ENCODE measurements at places on chromosomes 4 and X.

DNA sequence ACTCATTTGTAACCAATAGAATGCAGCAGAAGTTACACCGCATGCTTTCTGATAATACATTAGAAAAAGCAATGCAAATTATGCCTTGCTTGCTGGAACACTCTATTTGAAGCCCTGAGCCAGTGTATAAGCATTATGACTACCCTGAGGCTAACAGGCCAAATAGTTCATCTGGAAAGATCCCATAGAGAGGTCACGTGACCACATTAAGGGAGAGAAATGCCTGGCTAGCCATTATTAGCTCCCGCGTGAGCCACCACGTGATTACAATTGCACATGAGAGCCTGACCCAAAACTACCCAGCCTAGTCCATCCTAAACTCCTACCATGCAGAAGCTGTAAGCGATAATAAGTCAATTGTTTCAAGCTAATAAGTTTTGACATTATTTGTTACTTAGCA, 472.9 kb upstream of the GALNTL6 start:
- no peak for DNase-seq

DNA sequence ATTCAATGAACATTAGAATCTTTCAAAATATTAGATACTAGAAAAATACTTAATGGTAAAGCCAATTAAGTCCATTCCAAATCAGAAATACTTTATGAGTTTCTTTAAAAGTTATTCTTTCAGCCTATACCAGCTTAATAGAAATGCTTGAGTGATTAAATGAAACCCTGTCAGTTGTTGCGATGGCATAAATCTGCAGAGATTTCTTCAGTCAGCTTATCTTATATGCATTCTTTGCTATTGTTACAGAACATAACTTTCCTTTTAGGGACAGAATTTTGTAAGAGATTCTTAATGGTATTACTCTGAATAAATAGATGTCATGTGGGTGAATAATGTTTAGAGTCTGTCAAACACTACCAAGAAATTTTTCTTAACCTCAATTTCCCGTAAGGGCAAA, 325.0 kb upstream of the HAND2 start:
- DNase-seq: no peak

DNA sequence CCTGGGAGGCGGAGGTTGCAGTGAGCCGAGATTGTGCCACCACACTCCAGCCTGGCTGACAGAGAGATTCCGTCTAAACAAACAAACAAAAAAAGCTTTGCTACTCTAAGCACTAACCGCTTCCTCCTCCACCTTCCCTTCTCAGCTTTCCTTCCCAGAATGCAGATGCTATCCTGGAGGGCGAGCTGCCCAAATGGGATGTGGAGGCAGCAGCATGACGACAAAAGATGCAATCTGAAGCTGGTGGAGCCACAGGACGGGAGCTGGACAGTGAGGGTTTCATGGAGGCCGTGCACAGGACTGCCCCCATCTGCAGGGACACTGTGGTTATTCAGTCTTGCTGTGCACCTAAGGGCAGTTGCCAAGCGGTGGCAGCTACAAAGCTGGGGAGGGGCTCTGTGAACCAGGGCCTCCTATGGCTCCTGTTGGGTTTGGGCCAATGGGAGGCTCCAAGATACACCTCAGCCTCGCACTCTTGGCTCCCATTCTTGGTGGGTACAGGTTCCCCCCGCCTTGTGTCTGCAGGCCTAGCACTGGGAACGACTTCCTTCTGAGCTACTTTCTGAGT, 47.4 kb downstream of the WDR1 start:
- no peak for DNase-seq

DNA sequence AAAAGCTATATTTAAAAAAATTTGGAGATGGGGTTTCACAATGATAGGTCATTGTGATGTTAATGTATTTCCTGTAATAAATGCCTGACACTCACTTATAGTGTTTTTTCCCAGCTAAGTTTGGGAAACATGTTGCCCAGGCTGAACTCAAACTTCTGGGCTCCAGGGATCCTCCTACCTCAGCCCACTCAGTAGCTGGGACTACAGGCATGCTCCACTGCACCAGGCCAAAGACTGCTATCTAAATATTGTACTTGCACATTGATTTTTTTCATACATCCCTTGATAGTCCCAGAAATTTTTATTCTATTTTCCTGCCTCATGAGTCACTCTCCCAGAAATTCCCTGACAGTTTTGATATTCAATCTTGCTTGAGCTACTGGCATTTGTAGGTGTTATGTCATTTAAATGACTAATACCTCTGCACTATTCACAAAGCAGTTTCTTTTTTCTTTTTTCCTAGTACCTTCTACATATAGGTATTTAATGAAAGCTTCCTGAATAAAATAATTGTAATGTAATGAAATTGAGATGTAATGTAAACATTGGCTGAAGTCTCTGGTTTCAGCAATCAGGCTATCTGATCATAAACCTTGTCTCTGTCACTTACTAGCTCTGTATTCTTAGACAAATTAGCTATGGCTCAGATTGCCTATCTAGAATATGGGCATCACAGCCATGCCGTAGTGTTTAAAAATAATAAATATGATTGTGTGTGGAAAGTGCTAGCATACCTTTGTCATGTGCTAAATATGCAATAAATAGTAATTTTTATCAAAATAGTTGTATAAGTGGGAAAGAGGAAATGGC, 1973.0 kb upstream of the AGA start:
- no peak for DNase-seq

DNA sequence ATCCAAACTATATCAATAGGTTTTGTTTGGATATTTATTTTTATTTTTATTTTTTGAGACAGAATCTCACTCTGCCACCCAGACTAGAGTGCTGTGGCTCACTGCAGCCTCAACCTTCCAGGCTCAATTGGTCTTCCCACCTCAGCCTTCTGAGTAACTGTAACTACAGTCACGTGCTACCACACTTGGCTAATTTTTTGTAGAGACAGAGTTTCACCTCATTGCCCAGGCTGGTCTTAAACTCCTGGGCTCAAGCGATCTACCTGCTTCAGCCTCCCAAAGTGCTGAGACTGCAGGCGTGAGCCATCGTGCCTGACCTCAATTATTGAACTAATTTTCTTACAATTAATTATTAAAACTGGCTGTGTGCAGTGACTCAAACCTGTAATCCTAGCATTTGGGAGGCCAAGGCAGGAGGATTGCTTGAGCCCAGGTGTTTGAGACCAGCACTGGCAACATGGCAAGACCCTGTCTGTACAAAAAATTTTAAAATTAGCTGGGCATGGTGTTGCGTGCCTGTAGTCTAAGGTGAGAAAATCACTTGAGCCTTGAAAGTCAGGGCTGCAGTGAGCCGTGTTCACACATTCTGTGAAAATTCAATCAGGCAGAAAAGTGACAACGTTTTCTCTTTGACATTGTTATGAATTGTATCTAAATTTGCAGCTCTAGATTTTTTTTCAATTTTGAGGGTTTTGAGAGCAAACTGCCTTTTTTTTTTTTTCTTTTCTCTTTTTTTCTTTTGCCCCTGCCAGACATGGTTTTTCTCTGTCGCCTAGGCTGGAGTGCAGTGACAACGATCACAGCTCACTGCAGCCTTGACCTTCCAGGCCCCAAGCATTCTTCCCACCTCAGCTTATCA, 66.0 kb downstream of the UBE2K start:
- DNase-seq: no peak

DNA sequence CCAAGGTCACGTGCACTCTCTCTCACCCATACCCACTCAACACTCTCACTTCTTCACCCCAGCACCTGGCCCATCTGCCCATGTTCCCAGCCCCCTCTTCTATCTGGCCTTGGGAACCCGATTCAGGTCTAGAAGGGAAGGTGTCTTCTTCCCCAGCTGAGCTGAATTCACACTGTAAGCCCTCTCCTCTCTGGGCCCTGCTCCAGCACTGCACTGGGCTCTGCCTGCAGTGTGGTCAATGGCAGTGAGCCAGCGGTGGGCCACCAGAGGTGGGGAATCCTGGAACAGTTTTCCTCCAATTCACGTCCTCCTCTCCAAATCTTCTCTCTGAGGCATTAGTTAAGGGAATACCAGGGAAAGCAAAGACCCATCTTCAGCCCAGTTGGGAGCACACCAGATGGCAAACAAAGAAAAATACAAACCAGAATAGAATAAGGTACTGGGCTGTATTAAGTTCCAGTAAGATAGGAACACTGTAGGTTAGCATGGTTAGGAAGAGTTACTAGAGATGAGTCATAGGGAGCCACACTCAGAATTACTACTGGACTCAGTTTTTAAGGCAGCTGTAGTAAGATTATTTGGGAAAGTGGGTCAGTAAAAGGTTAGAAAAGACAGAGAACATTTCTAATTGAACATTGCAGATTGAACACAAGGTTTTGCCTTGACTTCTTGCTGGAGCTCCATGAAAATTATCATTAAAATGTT, 5.0 kb downstream of the AWAT2 start:
- no peak for DNase-seq

DNA sequence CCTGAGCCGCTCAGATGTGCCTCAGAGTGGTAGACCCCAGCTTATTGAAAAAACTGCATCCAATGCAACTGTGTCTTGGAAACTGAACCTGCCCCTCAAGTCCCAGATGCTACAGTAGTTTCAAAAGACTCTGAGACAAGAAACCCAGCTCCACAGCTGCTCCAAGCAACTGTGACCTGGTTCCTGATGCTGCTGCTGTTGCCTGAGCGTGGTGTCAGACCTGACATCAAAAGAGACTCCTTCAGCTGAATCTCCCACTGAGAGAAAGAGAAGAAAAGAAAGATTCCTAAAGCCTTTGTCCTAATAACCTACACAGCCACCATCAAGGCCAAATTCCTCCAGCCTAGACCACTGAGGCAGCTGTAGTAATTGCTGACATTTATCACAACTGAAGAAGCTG, 630.1 kb downstream of the STIM2 start:
- DNase-seq: no peak

- no peak for DNase-seq
Measured at GRCh38 chr4:95693594-95693993, 144.8 kb upstream of the UNC5C start.

- no peak for DNase-seq
Measured at GRCh38 chr4:185196437-185196836, 7.4 kb downstream of the CFAP97 start.

DNA sequence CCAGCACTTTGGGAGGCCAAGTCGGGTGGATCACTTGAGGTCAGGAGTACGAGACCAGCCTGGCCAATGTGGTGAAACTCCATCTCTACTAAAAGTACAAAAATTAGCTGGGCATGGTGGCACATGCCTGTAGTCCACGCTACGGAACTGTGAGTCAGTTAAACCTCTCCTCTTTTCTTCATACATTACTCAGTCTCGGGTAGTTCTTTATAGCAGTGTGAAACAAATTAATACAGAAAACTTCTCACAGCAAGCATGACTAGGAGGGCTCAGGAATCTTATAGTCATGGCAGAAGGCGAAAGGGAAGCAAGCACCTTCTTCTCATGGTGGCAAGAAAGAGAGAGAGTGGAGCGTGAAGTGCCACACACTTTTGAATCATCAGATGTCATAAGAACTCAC, 358.9 kb downstream of the NLGN4X start:
- DNase-seq: no peak

- no peak for DNase-seq
Measured at GRCh38 chrX:42624524-42624923, 153.4 kb downstream of the PPP1R2C start.

- DNase-seq: no peak
Measured at GRCh38 chrX:22373766-22374165, 101.1 kb downstream of the CBLL2 start.

GRCh38 chr4:16544251-16544721, 318.0 kb upstream of the TAPT1 start:
- DNase-seq: no peak

GRCh38 chrX:116417214-116417613, 19.2 kb upstream of the SLC6A14 start:
- no peak for DNase-seq

GRCh38 chr4:833731-834367, 7.9 kb upstream of the CPLX1 start:
- DNase-seq: no peak

- DNase-seq: no peak
Measured at GRCh38 chr4:80852061-80852460, 178.4 kb upstream of the BMP3 start.

DNA sequence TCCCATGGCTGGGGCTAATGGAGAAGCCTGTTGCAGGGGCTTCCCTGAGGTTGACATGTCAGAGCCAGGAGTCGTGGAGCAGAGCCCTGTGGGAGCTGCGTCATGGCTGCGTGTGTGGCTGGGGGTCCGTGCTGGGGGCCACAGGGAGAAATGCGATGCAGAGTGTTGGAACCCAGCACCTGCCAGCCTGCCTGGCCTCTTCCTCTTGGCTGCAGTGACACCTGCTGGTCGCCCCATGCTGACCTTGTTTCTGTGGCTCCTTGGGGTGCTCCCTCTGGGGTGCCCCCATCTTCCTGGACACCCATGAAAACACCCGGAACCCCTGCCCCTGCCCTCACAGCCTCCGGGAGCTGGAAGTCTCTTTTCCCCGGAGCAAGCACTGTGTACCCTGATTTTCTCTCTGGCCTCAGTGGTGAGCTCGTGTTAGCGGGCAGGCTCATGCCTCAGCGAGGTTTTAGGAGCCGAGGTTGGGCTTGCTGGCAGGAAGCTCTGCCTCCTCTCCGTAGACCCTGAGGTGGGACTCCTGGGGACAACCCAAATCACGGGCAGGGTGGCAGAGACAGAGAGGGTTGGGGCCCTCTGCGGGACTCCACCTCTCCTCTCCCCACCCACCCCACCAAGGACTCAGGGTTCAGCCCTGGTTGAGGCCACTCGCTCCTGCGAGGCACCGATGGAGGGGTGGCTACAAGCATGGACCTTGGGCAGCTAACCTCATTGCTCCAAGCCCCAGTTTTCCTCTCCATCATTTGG, 103.7 kb downstream of the SORCS2 start:
- no peak for DNase-seq

- no peak for DNase-seq
Measured at GRCh38 chrX:100413229-100413628, 3.2 kb upstream of the PCDH19 start.

DNA sequence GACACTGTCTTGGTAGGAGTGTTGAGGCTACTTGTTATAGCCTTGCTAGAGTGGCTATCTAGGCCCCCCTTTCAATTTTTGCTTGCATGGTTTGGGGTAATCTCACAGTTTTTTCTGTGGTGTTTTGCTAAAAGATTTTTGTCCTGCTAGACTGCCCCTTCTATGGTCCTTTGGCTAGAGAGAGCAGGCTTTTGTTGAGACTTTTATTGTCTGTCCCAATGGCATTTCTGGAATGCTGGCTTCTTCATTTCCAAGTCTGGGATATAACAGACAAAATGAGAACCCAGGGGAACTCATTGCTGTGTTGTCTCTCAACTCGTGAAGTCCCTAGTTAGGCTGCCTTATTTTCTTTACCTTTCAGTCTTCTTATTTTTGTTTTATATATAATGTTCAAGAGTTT, 160.2 kb upstream of the ZC4H2 start:
- no peak for DNase-seq

- no peak for DNase-seq
Measured at GRCh38 chr4:54187148-54187547, 41.9 kb upstream of the PDGFRA start.

GRCh38 chr4:24364852-24365251, 219.5 kb downstream of the DHX15 start:
- no peak for DNase-seq

Measured in D721Med (cell line).